Activated B cell treated with CpG ODN at 0.5 μM for 24 hours (primary cell): ENCODE measurements at places on chromosomes 12 and 14. TPM values are rescaled to one million over a fixed set of nuclear protein-coding genes. Genes with fewer than 3 reads are reported as not detected.
A peak's percentile ranks its signal among the peaks of the same experiment; 100 is the strongest.

- no peak for DNase-seq
Observed at GRCh38 chr12:80943338-80943737, 5.6 kb upstream of the LIN7A start.

DNA sequence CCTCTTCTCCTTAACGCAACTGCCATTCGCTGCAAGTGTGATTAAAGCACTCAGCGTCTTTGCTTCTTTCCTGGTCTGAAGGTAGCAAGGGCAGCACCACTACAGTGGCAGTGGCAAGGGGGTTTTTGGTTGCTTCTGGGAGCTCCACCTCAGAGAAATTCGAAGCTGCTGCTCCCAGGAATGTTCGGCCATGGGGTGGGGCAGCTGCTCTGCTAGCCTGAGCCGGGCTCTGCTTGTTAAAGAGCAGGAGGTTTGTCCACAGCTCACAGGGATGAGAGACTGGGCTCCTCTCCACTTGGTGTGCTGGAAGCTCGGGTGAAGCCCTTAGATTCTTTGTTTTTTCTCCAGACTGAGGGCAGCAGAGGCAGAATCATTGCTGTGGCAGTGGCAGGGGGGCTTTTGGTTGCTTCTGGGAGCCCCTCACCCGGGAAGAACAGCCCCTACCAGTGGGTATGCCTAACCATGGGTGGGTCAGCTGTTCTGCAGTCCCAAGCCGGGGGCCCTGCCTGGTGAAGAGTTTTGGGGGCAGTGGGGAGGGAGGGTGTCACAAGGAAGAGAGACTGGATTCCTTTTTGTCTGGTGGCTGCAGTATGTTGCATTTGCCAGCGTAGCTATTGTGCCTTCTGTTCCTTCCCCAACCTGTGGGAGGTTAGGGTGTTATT, 340.2 kb downstream of the AEBP2 start:
- DNase-seq: no peak

DNA sequence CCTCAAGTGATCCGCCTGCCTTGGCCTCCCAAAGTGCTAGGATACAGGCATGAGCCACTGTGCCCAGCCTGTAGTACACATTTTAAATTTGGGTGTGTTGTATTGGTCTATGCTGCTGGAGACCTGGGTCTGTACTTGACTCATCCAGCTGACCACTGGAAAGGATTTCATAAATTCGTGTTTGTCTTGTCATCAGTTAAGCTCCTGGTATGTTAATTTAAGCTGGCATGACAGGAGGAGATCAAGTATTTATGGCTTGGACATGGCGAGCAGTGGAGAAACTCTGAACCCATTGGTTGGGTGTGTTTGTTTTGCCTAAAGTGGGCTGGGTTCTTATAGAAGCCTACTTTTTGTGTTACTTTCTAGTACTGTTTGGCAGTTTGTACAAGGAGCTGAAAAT, 24.2 kb downstream of the YY1 start:
- DNase-seq: no peak

- DNase-seq: no peak
Observed at GRCh38 chr14:77046721-77047120, 18.2 kb upstream of the IRF2BPL start.

DNA sequence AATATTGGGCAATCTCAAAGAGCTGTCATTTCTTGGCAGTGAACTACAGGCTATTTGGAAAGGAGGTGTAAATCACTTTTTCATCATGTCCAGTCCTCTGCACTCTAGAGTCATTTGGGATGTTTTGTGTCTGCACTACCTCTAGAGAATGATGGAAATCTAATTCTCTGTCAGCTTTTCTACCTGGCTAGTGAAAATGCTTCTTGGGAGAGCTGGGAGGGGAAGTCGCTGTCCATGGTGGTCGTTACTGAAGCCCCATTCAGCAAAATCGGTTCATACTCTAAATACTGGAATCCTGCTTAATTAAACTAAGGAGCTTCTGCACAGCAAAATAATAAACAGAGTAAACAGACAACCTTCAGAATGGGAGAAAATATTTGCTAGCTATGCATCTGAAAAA, 251.8 kb downstream of the APAF1 start:
- DNase-seq: no peak

GRCh38 chr14:105026033-105026785, 5.3 kb upstream of the CDCA4 start:
- DNase-seq: no peak

DNA sequence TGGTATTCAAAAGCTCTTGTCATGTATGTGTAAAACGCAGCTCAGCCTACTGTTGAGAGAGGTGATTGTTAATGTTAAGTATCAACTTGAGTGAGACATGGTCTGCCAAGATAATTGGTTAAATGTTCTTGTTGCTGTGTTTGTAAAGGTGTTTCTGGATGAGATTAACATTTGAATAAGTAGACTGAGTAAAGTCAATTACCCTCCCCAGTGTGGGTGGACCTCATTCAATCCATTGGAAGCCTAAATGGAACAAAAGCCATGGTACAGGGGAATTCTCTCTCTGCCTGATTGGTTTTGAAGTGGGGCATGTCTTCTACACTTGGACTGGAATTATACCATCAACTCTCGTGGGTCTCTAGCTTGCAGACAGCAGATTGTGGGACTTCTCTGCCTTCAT, 63.8 kb upstream of the RERGL start:
- DNase-seq: no peak

- no peak for DNase-seq
Observed at GRCh38 chr12:12720672-12721161, 3.5 kb downstream of the CDKN1B start.

- DNase-seq: no peak
Observed at GRCh38 chr14:71244341-71244740, 337.1 kb downstream of the PCNX1 start.

GRCh38 chr14:81164167-81164774, 56.5 kb downstream of the GTF2A1 start:
- DNase-seq: no peak

DNA sequence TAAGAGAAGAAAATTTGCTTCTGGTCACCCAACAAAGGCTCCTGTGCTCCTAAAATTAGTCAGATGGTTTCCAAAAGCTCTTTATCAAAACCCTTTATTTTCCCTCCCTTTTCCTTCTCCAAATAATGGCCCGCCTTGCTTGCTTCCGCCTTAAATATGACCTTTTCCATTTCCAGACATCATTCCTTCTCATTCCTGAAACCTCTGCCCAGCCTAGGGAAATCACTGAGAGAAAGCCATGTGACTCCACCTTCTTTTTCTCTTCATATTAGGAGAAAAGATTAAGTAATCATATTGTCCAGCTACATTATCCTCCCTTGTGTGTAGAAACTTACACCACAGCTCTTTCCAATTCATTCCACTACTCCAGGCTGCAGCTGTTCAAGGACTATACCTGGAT, 75.7 kb upstream of the GPHB5 start:
- DNase-seq: no peak

GRCh38 chr12:6768990-6769389, 2.8 kb downstream of the PTMS start:
- DNase-seq: no peak

- DNase-seq: peak; percentile 90
Observed at GRCh38 chr12:109844983-109845823, 12.0 kb upstream of the TRPV4 start.

- DNase-seq: no peak
Observed at GRCh38 chr14:59890676-59891075, 20.1 kb upstream of the RTN1 start.

DNA sequence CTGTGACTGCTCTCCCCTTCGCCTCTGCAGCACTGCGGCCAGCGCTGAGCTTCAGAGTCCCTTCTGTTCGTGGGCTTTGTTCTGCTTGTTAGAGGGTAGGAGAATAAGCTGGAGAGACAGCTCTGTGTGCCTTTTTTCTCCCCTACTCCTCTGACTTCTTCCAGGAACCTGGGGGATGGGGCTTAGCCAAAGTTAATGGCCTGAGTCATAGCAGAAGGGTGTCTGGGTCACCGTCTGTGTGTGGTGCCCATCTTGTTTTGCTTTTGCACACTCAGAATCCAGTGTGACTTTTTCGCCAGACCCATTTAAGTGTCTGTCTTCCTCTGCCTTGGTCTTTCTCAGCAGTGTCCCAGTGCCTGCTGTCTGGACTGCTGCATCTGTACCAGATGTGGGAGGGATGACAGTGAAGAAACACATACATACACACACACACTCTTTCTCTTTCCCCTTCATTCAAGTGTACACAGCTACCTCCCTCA, 3.0 kb downstream of the KIF5A start:
- DNase-seq: no peak

GRCh38 chr14:51479584-51480325, 172.0 kb upstream of the FRMD6 start:
- no peak for DNase-seq

DNA sequence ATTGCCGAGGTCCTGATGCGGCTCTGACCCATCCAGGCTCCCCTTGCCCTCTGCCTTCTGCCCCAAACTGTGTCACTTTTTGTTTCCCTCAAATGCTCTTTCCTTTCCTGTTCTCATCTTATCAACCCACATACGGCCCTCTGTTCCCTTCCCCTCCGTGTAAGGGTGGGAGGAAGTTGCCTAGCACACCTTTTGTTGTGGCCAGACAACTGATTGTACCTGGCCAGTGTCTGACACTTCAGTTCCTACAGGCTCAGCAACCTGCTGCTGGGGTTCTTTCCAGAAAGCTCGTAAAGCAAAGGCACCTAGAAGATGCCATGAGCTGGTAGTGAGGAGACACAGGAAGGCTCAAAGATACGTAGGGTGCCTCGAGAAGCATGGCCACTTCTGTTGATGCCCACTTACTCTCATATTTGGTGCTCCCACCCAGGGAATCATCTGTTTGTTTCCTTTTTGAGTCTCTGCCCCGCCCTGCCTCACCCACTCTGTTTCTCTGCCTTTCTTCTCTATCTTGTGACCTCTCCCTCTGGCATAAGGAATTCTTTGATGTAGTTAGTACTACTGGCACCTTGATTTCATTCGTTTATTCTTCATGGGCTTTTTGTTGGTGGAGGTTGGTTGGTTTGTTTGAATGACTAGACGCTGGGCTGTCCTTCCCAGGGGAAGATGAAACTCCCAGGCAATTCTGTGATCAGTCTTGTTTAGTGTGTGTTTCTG, 152.4 kb upstream of the FKBP4 start:
- DNase-seq: no peak

- no peak for DNase-seq
Observed at GRCh38 chr12:53453953-53454640, 2.2 kb downstream of the PCBP2 start.

DNA sequence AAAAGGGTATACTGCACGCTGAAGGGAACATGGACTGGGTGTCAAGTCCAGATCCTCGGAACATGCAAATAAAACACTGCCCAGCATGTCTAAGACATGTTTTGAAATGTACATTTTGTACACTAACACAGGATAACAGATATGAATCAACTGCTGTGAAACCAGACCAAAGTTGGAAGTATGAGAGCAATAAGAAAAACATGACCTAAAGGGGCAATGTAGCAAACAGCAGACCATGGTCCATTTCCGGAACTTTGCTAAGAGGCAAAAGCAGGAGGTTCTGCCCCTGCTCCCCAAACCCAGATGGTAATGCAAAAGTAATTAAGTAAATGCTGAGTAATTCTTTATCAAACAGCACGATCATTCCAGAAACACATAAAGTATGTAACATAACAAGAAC, 125.2 kb downstream of the SLC25A21 start:
- DNase-seq: no peak

DNA sequence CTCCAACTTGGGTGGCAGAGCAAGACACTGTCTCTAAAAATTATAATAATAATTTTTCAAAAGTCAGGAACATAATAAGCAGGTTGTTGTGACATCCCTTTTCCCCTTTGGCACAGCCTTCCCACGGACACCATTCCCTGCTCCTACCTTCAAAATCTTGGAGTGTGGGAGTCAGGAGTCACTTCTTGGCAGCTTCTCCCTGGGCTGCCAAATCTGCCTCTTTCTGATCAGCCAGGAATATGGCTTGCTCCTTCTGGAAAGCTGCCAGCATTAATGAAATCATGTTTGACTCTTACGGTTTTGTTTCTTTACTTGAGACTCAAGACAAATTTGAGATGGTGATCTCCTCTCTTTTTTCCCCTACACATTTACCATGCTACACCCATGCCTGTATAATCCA, 391.4 kb upstream of the SYT1 start:
- DNase-seq: no peak

DNA sequence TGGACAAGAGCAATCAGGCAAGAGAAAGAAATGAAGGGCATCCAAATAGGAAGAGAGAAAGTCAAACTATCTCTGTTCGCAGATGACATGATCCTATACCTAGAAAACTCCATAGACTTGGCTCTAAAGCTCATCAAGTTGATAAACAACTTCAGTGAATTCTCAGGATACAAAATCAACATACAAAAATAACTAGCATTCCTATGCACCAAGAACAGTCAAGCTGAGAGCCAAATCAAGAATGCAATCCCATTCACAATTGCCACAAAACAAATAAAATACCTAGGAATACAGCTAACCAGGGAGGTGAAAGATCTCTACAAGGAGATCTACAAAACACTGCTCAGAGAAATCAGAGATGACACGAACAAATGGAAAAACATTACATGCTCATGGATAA, 417.5 kb upstream of the ATP2B1 start:
- no peak for DNase-seq

DNA sequence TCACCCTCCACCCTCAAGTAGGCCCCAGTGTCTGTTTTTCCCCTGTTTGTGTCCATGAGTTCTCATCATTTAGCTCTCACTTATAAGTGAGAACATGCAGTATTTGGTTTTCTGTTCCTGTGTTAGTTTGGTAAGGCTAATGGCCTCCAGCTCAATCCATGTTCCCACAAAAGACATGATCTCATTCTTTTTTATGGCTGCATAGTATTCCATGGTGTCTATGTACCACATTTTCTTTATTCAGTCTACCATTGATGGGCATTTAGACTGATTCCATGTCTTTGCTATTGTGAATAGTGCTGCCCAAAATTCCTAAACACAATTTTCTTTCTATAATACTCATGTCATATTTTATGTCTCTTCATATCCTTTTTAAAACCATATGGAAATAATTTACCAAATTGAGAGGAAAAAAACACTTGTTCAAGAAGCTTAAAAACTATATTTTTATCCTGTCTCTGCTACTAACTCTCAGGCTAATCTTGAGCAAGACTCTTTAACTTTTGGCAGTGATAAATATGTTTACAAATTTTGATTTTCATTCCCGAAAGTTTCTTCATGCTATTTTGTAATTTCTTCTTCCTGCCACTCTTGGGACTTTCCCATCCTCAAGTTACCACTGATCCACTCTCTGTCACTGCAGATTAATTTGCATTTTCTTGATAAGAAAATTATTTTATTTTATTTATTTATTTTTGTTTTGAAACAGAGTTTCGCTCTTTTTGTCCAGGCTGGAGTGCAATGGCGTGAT, 28.0 kb upstream of the OSBPL8 start:
- no peak for DNase-seq

GRCh38 chr12:23947395-23947794, 2.1 kb downstream of the SOX5 start:
- DNase-seq: no peak

GRCh38 chr12:92624236-92624635, 78.6 kb upstream of the PLEKHG7 start:
- no peak for DNase-seq

PAPLN gene
- total RNA-seq: 0.42 and 0.46 TPM in 2 replicates

ACRBP gene
- 5.4 and 7.7 TPM in 2 replicates for total RNA-seq

ACYP1 gene
- total RNA-seq: 21.6 and 25.9 TPM in 2 replicates

COX8C gene
- total RNA-seq: not detected in 2 replicates

TMEM106C gene
- 24.5 and 31.3 TPM in 2 replicates for total RNA-seq

EP400 gene
- total RNA-seq: 57.8 and 65.6 TPM in 2 replicates

RNASE4 gene
- total RNA-seq: 0.20 and 1.0 TPM in 2 replicates

DGKA gene
- total RNA-seq: 86.8 and 95.9 TPM in 2 replicates

TSHR gene
- 0.17 TPM in 1 of 2 replicates, not detected in the other for total RNA-seq

ZFHX2 gene
- 2.2 and 2.6 TPM in 2 replicates for total RNA-seq

EXOC3L4 gene
- not detected in 2 replicates for total RNA-seq

ITPK1 gene
- 43.0 and 50.4 TPM in 2 replicates for total RNA-seq

CREBL2 gene
- 10.1 and 10.8 TPM in 2 replicates for total RNA-seq

GDF3 gene
- total RNA-seq: not detected in 2 replicates

VSIG10 gene
- 1.6 and 2.4 TPM in 2 replicates for total RNA-seq

CATSPERB gene
- 0.27 TPM in 1 of 2 replicates, not detected in the other for total RNA-seq

LRIG3 gene
- total RNA-seq: not detected in 2 replicates
